ENCODE measurements at places on chromosomes 12 and 14.

DNA sequence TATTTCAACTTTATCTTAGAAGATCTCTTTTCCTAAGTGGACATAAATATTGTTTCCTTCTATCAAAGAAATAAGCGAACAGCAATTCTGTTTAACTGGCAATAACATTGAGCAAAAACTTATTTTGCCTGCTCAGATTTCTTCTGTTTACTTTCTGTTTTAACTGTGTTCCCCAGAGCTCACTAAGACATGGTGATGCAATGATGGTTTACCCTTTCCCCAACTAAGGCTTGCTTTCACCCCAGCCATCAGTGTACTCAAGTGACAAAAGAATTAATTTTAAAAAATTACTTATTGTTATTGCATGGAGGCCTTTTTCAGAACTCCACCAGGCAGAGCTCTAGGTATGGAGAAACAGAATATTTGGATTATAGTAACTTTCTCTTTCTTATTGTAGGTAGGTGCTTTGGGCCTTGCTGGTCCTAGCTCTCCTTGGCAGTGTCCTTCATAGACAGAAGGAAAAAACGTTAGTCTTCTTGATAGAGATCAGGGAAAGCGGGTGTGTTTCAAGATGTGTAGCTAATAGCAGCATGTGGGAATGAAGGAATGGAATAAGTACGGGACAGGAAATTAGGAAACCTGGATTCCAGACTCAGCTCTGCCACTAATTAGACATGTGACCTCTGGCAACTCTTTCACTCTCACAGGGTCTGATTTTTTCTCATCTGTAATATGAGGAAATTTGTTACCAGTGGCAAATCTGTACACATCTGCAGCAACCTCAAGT is 14.6 kb upstream of the DDHD1 start:
- no peak for DNase-seq

GRCh38 chr12:237026-237815 is 23.3 kb upstream of the SLC6A12 start:
- DNase-seq, result no peak

DNA sequence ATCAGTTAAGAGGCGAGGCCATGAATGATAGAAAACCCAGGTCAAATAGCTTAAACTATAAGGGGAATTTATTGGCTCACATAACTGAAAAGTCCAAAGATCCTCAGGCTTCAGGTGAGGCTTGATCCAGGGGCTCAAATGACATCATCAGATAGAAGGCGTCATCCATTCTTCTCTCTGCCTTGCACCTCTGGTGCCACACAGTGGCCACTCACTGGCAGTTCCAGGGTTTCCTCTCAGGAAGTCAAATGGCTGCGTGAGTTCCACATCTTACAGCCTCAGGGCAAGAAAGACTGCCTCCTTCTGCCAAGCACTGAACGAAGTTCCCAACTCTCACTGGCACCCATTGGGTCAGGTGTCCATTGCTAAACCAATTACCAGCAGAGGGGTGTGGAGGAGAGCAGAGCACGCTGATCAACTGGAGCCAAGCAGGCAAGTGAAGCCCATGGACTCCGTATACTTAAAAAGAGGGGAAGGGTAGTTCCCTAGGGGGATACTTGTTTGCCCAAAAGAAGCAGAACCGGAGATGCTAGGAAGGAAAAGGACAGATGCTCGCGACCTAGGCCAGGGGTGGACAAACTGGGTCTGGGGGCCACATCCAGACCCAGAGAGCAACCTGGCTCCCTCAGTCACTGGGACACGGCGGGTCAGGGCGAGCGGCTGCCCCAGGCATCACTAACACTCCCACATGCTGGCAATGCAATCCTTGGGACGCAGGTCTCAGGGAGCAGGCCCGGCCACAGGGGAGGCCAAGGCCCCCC is 69.3 kb downstream of the SERPINA3 start:
- DNase-seq, result no peak

GRCh38 chr12:116878567-116879508 is 2.4 kb downstream of the HRK start:
- DNase-seq, result no peak

GRCh38 chr12:94248582-94248981 is 100.2 kb downstream of the PLXNC1 start:
- DNase-seq, result no peak

GRCh38 chr14:96341323-96341722 is 21.8 kb downstream of the ATG2B start:
- DNase-seq, result no peak

DNA sequence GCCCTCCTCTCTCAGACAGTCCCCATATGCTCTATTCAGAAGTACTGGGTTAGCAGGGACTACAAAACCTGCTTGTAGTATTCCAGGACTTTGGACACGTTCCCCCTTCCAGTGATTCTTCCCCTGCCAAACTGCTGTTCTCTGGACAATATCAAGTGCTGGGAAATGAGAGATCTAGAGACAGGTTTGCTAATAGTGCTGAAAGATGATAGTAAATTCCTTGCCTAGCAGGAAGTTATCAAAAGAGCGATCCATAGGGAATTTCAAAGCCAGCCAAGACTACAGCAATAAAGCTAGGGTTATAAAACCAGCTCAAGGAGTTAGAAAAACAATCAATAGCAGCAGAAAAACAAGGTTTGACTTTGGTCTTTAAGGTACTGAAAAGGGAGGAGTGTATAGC is 15.2 kb downstream of the SLC7A8 start:
- no peak for DNase-seq

- DNase-seq, result peak; percentile 16
Measured at GRCh38 chr12:115325858-115326257, 641.9 kb upstream of the TBX3 start.

DNA sequence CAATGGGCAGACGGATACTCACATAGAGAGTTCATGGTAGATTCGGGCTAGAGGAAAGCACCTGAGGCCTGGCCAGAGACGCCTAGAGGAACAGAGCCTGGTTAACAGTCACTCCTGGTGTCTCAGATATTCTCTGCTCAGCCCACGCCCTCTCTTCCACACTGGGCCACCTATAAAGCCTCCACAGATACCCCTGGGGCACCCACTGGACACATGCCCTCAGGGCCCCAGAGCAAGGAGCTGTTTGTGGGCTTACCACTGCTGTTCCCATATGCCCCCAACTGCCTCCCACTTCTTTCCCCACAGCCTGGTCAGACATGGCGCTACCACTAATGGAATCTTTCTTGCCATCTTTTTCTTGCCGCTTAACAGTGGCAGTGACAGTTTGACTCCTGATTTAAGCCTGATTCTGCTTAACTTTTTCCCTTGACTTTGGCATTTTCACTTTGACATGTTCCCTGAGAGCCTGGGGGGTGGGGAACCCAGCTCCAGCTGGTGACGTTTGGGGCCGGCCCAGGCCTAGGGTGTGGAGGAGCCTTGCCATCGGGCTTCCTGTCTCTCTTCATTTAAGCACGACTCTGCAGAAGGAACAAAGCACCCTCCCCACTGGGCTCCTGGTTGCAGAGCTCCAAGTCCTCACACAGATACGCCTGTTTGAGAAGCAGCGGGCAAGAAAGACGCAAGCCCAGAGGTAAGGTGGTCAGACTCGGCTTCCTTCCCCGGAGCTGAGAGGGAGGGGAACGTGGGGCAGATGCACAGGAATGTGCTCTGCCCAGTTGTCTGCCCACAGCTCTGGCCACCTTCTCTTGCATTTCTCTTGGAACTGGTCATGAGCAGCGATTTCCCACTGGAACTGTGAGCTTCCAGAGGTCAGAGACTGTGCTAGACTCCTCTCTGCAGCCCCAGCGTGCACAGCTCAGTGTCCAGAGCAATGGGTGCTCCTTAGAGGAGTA is at the start of gene CD4:
CD4 (plus strand) TSS at position 557 of the 953 bp plus-strand sequence. CDS start 10,611 bp downstream, outside the sequence.
- no peak for DNase-seq

- no peak for DNase-seq
Measured at GRCh38 chr12:124881123-124881522, 17.5 kb upstream of the SCARB1 start.

All from putamen (tissue), 1 donor.